NCI-H2081 treated with DMSO at 0.1 percent for 48 hours (cell line): ENCODE measurements at places on chromosomes 12 and 14.
A peak's percentile ranks its signal among the peaks of the same experiment; 100 is the strongest.

DNA sequence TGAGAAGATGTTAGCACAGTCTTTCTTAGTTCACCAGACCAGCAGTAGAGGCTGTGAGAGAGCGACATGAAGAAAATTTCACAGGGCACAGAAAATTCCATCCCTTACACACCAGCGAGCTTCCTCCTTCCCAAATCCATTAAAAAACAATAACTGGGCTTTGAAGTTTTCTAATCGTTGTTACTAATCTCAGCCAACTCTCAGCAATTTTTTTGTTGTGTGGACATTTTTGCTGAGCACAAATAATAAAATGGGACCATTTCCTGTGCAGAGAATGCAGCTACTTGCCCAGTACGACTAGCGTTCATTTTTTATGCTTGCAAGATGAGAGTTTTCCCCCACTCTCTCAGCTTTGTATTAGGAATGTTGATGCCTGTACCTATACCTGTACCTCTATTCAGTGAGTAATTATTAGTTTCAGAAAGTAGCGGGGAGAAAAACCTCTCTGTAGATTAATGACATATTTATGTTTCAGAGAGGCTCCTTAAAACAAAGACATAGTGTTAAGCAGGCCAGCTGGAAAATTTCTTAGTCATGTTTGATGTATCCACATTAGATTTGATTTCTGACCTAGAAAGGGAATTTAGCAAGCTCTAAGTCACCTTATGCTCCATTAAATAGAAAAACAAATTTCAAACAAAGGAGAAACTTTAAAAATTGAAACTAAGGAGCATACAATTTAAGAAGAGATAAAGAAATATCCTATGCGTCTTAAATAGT, 146.5 kb downstream of the SRGAP1 start:
- DNase-seq = no peak

GRCh38 chr14:57848786-57849185, 17.1 kb downstream of the SLC35F4 start:
- no peak for DNase-seq

GRCh38 chr14:24806061-24806678, 172.2 kb upstream of the GZMB start:
- no peak for DNase-seq

DNA sequence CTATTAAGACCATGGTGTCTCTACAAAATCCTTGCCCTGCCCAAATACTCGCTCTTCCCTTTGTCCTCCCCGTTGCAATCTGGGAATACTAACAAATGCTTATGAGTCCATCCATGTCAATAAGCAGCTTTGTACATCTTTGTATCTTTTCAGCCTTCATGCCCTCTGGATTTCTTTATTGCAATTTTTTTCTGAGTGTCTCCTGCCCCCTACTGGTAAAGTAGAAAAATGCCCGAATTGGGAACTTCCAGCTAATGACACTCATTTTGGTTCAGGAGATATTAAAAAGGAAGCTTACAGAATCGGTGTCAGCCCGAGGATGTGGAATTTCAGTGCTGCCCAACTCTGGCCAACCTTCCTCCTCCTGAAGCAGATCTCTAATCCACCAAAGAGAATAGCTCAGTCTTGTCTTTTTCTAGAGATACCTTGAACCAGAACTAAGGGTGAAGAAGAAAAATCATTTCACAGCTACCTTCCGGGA, 46.0 kb downstream of the SH2B3 start:
- peak; percentile 18 for DNase-seq
